ENCODE measurements at places on chromosomes 12 and 14.

- no peak for DNase-seq
Measured at GRCh38 chr14:104254735-104255400, 116.5 kb downstream of the KIF26A start.

GRCh38 chr12:25972783-25973182, 14.3 kb downstream of the RASSF8 start:
- no peak for DNase-seq

DNA sequence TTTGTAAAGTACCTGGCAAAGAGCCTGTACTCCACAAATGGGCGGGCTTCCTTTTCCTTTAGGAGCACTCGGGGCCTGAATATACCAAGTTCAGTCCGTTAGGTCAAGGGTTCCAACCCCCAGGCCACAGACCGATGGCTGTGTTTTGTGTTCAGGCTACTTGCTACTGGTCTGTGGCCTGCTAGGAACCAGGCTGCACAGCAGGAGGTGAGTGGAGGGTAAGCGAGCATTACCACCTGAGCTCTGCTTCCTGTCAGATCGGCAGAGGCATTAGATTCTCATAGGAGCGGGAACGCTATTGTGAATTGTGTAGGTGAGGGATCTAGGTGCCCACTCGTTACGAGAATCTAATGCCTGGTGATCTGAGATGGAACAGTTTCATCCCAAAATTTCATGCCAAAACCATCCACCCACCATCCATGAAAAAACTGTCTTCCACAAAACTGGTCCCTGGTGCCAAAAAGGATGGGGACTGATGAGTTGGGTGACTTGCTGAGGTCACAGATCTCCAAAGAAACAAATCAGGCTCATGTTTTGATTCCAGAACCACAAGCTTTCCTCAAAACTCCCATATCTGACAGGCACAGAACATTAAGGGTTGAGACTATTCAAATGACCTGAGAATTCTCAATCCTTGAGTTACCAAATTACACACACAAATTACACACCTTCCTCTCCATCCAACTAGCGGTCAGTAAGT, 4.2 kb downstream of the CSRP2 start:
- DNase-seq = no peak

DNA sequence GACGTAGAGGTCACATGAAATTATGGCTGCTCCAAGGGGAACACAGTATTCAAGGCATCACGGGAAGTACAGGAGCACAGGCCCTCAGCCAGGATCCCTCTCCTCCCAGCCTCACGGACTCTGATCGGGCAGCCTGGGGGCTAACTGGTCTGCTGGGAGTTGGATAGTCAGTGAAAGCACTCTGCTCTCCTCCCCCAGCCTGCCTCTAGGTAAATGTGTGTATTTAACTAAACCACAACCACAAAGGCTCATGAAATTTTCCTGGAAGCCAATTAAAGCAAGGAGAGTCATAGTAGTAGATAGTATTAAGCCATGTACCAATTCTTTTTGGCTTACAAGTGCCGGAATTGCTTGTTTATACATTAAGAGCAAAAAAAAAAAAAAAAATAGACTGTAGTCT, 254.3 kb downstream of the MSRB3 start:
- DNase-seq = no peak

DNA sequence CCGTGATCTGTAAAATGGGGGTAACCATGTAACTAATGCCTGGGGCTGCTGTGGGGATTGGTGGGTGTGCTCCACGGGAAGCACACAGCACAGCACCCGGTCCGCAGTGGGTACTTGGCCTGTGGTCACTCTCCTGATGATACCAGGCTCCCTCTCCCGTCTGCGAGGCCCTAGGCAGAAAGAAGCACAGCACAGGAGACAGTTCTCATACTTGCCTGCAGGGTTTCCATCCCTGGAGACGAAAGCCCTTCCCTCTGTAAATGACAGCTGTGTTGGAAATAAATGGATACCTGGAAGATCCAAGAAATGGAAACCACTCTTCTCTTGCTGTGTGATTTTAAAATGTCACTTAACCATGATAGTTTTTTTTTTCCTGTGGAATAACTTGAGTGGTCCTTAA, 7.9 kb upstream of the PRMT8 start:
- DNase-seq = no peak

DNA sequence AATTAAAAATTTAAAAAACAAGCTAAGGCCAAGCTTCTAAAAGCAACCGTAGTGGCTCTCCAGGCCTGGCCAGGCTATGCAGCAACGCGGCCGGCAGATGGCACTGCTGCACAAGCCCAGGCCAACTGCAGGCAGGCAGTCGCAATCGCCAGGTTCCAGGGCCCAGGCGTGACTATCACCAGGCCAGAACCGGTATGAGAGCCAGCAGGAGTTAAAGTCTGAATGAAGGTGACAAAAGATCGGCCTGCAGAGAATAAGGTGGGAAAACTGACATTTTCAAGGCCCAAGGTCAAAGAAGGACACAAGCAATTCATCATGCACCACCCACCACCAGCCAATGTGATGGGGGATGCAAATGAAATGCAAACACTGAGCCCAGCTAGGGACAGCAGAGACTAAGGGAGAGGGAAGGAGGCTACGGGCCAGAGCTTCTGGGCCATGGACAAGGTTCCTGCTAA, 43.6 kb upstream of the ANO2 start:
- DNase-seq = no peak

GRCh38 chr12:96425951-96426350, 25.7 kb upstream of the CDK17 start:
- DNase-seq = no peak

- no peak for DNase-seq
Measured at GRCh38 chr12:13725049-13725448, 256.4 kb downstream of the GRIN2B start.

DNA sequence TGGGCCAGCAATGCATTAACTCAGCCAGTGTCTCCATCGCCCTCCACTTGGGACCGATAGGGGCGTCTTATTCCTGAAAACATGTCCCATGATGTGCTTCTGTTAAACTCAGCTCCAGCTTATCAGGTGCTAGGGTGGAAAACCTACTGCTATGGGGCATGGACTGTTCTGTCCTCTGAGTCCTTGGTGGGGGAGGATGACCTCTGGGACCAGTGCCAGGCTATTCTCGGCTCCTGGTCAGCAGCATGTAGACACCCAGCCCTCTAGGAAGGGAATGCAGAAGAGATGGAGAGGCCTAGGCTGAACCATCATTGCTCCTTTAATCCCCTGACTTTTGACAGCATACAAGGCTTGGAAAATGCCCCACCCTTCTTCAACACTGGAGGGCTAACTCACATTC, 486.2 kb downstream of the MED13L start:
- DNase-seq = no peak

DNA sequence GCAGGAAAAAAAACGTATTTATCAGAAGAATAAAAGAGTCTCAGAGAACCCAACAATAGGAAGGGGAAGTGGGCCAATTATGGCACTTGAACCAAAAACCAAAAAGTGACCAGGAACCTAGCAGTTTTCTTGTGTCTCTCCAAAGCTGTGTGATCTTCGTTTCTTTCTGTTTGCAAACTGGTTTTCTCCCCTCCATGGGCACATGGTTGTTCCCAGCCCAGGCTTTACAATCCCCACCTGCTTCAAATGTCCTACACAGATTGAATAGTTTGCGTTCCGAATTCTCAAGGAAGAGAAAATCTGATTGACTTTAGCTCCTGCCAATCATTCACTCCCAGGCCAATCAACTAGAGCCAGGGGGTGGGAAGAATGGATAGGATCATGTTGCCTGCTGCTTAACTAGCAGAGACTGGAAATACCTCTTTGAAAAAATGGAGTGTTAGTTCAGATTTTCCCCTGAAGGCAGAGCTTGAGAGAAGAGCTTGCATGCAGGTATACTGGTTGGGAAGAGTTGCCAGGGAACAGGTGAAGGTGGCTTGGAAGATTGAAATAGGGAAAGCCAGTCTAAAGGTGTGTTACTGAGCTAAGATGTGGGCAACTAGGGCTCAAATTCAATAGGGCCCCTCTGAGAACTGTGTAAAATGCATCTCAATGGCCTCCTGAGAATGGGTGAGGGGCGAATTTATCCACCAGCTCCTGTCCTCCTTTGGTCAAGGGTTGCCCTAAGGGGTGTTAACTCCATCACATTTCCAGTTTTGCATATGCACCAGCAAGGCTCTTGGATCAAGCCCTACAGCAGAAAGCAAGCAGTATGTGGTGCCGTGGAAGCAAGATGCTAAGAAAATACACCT, 106.4 kb upstream of the SRRM4 start:
- DNase-seq = no peak

- no peak for DNase-seq
Measured at GRCh38 chr14:53744857-53745256, 211.8 kb downstream of the BMP4 start.

GRCh38 chr12:49019120-49019430, 499 bp upstream of the PRKAG1 start:
- no peak for DNase-seq

DNA sequence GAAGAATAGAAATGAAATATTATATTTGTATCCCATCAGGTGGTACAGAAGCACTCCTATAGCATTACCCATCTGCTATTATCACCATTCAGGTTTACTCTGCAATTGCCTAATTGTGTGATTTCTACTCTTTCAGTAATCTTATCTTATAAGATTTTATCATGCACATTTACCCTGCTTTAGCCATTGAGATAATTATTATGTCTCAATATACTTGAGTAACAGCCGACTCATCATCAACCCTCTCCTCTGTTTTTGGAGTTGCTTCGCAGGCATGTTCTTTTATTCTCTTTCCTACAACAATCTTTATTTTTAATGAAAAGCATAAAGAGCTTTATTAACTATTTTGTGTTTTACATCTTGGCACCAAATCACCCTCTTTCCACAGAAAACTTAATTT, 419.9 kb downstream of the LRIG3 start:
- no peak for DNase-seq

DNA sequence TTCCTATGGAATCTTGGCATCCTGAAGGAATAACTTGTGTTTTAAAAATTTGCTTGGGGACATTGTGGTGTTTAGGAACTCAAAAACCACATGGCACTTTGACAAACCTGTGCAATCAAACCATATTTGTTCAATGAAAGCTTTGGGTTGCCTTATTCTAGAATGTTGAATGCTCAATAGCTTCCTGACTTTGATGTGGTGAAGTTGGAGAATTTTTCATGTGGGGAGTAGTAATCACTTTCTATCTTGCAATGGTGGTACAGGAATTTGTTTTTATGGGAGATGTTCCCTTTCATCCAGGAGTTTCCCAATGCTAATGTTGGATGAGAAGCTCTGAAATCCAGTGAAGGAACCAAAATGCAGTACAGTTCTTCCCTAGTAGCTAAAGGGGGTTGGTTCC, 42.2 kb upstream of the LDHB start:
- no peak for DNase-seq

DNA sequence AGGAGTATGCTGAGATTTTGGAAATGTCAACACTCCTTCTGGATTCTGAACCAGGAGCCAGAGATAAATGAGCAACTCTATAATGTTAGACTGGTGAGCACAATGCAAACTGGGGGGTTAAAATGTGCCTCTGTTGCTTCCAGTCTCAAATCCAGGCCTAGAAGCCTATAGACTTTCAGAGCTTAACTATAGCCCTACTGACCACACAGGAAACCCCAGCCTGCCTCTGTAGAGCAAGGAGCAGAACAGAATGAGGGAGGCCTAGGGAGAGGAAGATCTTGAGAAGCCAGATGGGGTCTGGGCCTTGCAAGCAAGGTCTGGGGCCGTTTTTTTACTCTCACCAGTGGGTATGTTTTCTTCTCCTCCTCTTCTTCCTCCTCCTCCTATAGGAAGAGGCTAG, 225.4 kb upstream of the KITLG start:
- DNase-seq = no peak

DNA sequence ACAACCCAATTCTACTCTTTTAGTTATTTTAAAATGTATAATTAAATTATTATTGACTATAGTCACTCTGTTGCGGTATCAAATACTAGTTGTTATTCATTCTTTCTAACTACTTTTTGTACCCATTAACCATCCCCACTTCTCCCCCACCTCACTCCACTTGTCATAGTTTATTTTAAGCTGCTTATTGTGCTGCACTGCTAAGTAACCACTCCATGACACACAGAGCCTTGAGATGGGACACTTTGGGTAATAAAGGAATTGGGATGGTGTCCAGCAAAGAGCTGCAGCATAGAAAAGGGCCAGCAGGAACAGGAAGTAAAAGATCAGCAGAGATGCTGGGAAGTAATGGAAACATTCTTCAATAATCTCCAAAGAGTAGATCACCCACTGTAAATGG, 123.0 kb downstream of the RPS29 start:
- no peak for DNase-seq

- DNase-seq = no peak
Measured at GRCh38 chr14:85463512-85463911, 66.4 kb upstream of the FLRT2 start.

GRCh38 chr12:102504871-102505270, 24.5 kb upstream of the IGF1 start:
- DNase-seq = no peak

DNA sequence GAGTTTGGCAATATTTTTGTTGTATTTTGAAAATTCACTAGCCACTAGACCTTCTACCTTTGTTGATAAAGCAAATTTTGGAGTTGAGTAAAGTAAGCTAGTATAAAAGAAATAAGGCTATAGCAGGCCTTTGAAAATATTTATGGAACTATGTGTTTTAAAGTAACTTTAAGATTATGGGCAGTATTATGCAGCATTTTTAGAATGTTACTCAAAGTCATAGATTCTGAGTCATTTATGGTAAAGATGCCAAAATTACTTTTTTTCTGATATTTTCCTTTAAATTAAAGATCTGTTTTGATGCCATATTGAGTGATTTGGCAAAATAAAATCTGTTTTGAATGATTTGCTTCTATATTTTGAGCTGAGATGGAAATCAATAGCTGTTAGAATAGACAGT, 57.2 kb downstream of the SYNE2 start:
- DNase-seq = no peak

Data from esophagus squamous epithelium (tissue), 5 donors.